Adipocyte (in vitro differentiated cells): ENCODE measurements at places on chromosomes 3 and 15.

- peak; percentile 66 for DNase-seq
Observed at GRCh38 chr3:4323246-4324027, 20.3 kb downstream of the SETMAR start.

- DNase-seq, result no peak
Observed at GRCh38 chr15:42785569-42785968, 48.6 kb upstream of the CDAN1 start.

DNA sequence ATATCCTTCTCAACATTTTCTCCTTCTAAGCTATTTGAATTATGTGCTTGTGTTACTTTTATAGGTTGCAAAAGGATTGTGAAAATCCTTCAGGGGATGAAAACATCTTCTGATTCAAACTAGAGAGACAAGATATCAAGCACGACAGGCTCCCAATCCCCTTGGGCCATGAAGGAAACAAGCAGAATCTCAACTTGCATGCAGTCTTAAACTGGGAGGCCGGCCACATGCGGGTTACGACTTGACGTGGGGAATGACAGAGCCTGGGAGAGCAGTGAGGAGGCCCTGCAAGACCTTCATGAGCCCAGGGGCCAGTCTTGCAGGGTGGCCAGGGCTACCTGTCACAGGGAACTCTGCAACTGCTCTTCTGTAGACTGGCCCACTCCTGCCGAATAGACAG lies 94.4 kb downstream of the SCN11A start:
- no peak for DNase-seq

GRCh38 chr3:78204977-78205376 lies 1165.1 kb downstream of the ROBO2 start:
- peak; percentile 83 for DNase-seq

DNA sequence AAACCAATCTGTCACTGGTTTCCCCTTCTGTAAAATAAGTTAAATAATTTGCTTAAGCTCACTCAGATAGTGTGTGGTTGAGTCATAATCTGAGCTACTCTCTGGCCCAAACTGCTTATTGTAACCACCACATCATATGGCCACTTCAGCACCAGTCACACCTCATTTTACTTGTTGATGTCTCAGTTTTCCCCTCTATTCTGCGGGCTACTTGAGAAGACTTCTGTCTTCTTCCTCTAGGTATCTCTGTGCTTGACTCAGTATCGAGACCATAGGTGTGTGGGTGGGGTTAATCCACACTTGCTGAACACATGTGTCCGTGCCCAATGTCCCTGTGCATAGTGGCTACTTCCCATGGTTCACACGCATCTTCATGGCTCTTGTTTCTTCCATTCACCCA lies 32.9 kb downstream of the CRYGS start:
- DNase-seq, result no peak

GRCh38 chr15:99702895-99703602 lies 30.2 kb downstream of the LYSMD4 start:
- DNase-seq, result peak; percentile 34

DNA sequence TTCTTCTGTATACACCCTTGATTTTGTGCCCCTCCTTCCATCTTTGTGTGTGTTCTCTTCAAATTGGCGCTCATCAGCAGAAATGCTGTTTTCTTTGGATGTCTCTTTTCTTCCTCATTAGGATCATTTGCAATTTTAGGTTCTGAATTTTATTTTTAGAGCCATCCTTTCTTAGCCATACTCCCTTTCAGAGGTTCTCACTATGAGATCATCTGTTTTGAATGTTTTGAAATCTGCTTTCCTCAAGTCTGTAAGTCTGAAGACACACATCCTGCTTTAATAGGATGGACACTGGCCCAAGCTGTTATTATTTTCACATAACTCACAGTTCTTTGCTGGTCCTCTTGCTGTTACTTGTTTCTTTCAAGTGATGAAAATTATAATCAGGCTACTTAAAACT lies 124.8 kb downstream of the BDH1 start:
- peak; percentile 71 for DNase-seq

DNA sequence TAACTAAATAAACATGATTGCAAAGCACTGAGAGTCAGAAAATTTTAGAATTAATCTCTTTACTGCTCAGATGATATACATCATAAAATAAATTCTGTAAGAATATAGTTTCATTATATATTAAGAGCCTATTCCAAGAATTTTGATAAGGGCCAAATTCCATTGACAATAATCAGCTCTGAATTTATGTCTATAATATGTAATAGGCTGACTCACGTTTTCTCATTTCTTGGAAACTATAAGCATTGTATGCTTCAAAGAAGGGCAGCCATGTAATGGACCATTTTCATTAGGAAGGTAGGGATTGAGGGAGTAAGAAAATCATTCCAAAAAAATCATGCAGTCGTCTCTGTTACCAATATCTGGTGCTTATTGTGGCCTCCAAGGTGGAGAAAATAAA lies 315.9 kb downstream of the ZIC4 start:
- no peak for DNase-seq

GRCh38 chr3:192129586-192129985 lies 597.8 kb downstream of the FGF12 start:
- no peak for DNase-seq

DNA sequence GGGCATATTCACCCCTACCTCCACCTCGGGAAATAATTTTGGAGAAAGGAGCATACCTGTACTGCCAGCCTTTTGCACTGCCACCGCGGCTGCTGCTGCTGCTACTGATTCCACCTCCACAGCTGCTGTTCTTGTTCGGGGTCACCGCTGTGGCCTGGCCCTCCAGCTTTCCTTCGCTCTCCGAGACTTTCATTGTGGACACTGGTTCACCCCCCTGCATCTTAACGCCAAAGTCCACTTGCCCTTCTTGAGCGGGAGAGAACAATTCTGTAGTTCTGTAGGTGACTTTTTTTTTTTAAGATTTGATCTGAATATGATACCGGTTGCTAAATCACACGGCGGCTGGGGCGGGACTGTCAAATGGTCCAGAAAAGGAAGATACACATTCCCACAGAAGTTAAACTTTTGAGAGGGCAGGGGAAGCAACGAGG lies 701 bp downstream of the OSBPL11 start:
- DNase-seq, result peak; percentile 68
